HS-5 (cell line): ENCODE measurements at places on chromosomes 16 and 17.
A peak's percentile ranks its signal among the peaks of the same experiment; 100 is the strongest.

- no peak for DNase-seq
Observed at GRCh38 chr17:67868176-67868575, 42.9 kb downstream of the BPTF start.

DNA sequence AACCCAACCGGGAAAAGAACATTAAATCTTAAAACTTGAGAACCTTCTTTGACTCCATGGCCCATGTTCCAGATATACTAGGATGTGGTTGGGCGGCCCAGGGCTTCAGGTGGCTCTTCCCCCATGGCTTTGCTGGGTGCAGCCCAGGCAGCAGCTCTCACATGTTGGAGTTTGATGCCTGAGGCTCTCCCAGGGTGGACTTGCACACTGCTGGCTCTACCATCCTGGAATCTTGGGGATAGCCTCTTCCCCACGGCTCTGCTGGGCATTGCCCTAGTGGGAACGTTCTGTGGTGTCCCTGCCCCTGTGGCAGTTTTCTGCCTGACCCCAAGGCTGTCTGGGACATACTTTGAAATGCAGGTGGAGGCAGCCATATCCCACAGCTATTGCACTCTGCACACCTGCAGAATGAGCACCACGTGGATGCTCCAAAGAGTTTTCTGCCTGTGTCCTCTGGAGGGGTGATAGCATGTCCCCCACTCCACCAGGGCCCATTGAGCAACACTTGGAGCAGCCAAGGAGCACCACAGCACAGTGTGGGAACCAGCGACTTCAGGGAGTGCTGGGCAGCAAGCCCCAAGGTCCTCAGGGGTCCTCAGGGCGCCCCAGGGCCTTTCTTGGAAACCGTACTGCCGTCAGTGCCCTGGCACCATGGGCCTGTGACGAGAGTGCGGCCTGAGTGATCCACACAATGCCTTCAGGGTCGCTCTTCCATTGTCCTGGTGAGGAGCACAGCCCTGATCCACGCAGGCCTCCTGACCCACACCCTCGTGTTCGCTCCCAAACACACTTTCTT is 70.8 kb downstream of the GOSR1 start:
- DNase-seq: no peak

- no peak for DNase-seq
Observed at GRCh38 chr16:88447881-88448280, 5.2 kb upstream of the ZFPM1 start.

GRCh38 chr17:18978655-18979054 is 25.9 kb downstream of the FAM83G start:
- DNase-seq: no peak

DNA sequence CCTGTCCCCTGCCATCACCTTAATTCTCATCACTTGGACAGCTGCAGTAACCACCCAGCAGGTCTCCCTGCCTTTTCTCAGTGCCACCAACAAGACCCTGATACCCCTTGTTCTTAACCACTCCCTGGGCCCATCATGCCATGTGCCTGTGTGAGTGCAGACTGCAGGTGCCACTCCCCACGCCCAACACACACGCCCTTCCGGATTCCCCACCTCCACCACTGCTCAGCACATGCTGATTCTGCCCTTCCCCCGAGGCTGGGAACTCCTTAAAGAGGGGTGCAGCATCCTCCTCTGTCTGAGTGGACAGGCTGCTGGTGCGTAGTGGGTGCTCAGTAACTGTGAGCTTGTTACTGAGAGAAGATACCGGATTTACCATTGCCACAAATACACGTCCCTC is 52.4 kb downstream of the PLD6 start:
- no peak for DNase-seq

DNA sequence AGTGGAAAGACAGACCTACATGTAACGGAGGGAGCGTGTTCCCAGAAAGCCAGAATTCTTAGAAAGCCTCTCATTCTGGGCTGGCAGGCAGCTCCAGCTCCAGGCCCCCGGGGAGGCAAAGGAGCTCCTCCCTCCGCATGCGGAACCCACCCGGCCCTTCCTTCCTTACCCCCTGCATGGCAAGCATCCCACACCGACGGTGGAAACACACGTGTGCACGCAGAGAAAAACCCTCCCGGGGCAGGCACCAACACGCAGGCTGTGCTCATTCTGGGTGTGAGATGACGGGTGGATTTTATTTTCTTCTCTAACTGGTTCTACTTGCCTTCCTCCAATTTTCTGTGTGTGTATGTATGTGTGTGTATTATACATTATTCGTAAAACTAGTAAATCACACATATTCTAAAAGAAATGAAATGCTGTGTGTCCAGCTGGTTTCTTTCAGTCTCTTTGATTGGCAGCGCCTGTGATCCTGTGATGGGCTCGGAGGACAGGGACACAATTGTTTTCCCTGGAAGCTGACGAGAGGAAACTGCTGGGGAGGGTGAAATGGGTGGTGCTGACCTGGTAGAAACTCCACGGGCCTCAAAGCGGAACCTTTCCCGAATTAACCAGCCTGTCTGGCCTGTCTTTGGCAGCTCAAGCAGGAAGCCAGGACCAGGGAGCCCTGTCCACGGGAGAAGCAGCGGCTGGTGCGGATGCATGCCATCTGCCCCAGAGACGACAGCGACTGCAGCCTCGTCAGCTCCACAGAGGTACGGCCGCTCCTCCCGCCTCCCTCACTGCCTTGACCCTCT is 22.2 kb downstream of the CARD14 start:
- no peak for DNase-seq

DNA sequence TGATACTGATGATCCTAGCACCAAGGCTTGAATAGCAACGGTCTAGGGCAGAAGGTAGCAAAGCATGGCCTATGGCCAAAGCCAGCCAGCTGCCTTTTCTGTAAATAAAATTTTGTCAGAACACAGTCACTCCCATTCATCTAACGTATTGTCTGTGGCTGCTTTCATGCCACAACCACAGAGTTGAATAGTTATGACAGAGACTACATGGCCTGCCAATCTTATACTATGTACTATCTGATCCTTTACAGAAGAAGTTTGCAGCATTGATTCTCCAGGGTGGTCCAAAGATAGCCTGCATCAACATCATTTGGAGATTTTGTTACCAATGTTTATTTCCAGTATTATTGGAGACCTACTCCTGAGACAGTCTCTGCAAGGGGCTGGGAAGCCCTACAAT is 19.9 kb upstream of the MMD start:
- DNase-seq: no peak

DNA sequence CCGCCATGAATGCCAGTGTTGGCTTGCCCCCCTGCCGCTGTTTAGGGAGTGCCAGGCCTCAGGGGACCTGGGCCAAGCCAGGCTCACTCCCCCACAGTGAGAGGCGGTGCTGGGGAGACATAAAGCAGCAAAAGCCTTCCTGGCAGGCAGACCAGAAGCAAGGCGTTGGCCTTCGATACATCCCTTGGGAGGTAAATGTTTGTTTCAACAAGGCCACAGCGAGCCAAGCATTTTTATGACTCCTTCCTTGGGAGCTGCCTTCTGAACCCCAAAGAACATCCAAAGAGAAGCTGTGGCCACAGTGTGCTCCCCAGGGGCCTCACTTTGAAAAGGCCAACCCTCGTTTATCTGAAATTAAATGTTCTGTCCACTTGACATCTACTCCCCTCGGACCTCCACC is 119.7 kb upstream of the CIBAR2 start:
- no peak for DNase-seq

GRCh38 chr17:79027274-79027924 is 3.4 kb downstream of the C1QTNF1 start:
- no peak for DNase-seq

DNA sequence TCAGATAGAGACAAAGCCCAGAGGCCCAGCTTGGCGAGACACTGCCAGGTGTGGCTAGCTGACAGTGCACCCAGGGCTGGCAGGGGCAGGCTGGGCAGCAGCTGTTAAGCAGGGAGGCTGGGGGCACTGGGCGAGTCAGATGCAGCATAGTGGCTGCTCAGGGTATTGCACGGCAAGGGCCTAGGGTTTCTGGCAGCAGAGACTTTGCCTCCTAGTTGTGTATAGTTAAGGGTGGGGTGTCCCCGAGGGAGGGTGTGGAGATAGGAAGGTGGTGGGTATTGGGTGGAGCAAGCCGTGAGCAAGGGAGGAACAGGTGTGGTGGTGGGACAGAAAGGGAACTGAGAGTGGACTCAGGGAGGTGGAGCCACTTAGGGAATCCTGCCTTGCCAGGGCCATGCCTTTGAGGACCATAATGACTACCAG is 66.0 kb downstream of the SMPD3 start:
- DNase-seq: no peak

DNA sequence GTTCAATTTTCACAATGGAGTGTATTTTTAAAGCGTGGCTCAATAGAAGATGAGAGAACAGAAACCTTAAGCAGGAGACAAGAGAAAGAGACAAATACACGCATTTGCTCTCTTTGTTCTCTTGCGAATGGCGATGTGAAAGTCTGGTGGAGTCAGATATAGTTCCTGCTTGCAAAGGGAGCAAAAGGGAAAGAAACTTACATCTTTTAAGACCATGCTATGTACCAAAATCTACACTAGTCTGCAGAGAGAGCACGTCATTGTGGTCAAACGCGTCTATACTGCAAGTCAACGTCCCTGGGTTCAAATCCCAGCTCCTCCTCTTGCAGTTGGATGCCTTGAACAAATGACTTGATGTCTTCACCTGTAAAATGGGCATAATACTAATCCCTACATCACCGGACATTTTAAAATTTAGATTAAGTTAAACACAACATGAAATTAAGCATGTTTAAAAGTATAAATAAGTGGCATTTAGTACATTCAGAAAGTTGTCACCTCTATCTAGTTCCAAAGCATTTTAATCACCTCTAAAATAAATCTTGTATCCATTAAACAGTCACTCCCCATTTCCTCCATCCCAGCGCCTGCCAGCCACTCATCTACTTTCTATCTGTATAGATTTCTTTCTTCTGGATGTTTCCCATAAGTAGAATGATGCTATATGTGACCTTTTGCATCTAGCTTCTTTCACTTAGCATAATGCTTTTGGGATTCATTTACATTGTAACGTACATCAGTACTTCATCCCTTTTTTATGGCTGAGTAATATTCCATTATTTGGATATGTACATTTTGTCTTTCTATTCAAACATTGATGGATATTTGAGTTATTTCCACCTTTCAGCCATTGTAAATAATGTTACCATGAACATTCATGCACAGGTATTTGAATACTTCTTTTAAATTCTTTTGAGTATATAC is 406.9 kb downstream of the TMEM114 start:
- no peak for DNase-seq

DNA sequence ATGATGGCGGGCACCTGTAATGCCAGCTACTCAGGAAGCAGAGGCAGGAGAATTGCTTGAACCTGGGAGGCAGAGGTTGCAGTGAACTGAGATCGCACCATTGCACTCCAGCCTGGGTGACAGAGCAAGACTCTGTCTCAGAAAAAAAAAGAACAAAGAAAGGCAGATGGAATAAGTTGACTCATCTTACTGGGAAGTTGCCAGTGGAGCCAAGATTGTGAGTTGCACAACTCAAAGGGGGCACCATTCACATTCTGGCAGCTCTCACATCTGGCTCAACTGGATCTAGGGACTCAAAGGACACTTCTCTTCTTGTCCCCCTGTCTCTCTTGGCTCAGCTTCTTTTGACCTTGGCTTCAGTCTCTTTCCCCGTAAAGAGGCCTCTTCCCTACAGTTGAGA is 53.7 kb upstream of the ETV4 start:
- peak; percentile 63 for DNase-seq

GRCh38 chr16:11495066-11495407 is 91.7 kb downstream of the LITAF start:
- DNase-seq: no peak

DNA sequence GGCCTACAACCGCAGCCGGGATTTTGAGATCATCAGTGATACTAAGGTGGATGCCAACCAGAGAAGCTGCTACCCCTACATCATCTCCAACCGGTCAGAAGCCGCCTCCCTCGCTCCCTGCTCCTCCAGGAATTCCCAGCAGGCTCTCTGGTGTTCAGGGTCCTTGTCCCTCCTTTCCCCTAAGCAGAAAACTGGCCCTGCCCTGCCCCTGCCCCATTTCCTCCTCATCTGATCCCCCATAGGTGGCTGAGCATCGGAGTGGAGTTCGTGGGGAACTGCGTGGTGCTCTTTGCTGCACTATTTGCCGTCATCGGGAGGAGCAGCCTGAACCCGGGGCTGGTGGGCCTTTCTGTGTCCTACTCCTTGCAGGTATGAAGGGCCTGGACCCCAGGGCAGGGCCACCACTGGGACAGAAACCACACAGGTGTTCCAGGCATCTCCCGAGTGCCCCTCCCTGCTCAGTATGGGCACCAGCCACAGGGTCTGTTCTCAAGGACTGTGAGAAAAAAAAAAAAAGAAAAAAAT is 29.8 kb downstream of the ANKRD40 start:
- DNase-seq: no peak

DNA sequence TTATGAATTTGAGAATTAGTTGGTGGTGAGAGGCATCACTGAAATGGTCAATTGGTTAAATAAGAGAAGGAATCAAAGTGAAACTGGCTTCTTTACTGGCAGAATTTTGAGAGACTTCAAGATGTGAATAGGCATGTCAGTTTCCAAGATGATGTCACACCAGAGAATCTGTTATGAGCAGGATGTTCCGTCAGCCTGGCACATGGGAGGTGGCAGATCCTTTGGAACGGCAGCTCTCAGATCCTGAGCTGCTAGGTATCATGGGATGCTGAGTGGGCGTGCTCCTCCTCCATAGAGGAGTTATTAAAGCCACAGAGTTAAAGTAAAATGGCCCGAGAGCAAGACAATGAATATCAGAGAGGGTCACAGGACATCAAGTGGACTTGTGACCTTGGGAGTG is 444.3 kb upstream of the HSBP1 start:
- DNase-seq: no peak

- DNase-seq: no peak
Observed at GRCh38 chr16:84084570-84085270, 32.0 kb downstream of the MBTPS1 start.

- peak; percentile 29 for DNase-seq
Observed at GRCh38 chr17:75289832-75290337, 652 bp upstream of the SLC25A19 start.

DNA sequence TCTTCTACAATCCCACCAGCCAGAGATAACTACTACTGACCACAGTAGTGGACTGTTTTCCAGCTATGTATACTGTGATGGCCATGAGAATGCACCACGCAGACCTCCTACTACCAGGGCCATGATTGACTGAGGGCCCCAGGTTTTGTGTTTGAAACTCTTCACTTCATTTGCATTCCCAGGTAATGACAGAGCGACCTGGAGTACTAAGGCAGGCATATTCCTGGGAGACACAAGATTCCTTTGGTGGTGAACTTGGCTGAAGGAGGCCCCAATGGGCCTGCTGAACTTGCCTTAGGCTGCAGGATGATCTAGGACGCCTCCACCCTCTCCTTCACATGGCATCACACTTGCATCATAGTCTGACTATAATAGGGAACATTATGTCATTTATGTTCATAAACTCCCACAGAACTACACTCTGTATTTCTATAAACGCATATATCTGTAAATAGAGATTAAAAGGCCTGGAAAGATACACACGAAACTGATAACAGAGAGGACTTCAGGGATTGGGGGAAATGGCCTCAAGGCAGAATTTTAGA is 30.4 kb downstream of the CLEC19A start:
- no peak for DNase-seq
